ENCODE measurements at places on chromosomes 16 and 17. TPM values are rescaled to one million over a fixed set of nuclear protein-coding genes. Genes with fewer than 3 reads are reported as not detected.

The TMEM114 gene
- total RNA-seq = not detected

GRCh38 chr16:55615071-55615470, 40.7 kb upstream of the SLC6A2 start:
- no peak for DNase-seq

GRCh38 chr17:44191369-44191768, 4.6 kb downstream of the TMUB2 start:
- DNase-seq = no peak

DNA sequence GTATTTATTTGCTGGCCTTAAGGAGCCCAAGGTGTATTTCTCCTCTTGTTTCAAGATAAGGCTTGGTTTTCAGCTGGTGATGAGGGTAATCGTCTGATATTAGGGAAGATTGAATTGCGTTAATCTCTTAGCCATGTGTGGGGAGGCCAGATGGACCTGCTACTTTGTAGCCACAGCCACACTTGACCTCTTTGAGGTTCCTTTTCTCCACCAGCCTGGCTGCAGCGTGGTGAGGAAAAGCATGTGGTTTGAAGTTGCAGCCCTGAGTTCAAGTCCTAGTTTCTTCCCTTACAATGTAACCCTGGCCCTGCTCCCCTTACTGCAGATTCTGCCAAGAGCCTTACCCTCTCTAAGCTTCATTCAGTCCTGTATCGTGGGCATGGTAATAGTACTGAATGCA, 3.1 kb downstream of the MINK1 start:
- DNase-seq = no peak

The KRTAP1-1 gene
- not detected for total RNA-seq
